ENCODE measurements at places on chromosomes 7 and 10.

DNA sequence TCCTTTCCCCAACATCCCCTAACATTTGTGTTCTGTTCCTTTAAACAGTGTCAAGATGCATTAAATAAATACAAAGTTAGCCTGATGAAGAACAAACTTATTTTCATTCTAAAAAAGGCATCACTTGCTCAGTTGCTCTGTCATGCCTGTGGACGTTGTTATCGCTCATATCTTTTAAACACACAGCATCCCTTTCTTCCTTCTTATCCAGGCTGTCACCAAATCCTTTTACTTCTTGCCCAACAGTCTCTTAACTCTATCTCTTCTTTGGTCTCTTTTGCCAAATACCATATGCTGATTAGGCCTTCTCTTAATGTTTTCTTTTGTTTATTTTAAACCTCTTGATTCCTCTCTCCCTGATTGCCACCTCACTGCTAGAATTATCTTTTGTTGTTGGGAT is 43.9 kb downstream of the DKK1 start:
- no peak for DNase-seq

DNA sequence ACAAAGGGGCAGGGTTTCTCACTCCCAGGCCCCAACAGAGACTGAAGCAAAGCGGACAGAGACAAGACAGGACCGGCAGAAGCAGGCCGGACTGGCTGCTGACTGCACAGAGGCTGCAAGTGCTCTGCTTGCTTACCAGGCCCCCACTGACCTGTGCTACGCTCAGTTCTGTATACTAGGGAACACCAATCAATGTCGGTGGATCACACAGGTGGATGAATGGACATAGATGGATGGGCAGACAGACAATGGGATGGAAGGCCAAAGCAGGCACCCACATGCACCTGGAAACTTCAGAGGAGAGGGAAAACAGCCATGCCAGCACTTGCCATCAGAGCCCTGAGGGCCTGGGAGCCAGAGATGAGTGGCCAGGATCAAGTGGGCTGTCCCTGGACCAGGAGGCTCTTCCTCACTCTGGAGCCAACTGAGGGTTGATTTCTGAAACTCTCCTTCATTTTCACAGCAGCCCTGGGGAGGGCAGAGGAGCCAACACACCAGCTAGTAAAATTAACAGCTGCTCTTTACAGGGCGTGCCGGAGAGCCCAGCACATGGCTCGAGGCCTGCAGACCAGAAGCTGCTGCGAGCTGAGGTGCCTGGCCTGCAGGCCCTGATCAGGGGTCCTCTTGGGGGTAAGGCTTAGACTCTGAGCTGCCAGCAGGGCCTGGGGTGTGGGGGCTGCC is 243.6 kb downstream of the KCNMA1 start:
- no peak for DNase-seq

- peak; percentile 32 for DNase-seq
These were observed 46.5 kb downstream of the TFEC start for GRCh38 chr7:115984105-115984504.

GRCh38 chr7:137036768-137037167 is 168.3 kb downstream of the CHRM2 start:
- no peak for DNase-seq

GRCh38 chr10:436013-436697 is 253.3 kb downstream of the DIP2C start:
- DNase-seq: no peak

DNA sequence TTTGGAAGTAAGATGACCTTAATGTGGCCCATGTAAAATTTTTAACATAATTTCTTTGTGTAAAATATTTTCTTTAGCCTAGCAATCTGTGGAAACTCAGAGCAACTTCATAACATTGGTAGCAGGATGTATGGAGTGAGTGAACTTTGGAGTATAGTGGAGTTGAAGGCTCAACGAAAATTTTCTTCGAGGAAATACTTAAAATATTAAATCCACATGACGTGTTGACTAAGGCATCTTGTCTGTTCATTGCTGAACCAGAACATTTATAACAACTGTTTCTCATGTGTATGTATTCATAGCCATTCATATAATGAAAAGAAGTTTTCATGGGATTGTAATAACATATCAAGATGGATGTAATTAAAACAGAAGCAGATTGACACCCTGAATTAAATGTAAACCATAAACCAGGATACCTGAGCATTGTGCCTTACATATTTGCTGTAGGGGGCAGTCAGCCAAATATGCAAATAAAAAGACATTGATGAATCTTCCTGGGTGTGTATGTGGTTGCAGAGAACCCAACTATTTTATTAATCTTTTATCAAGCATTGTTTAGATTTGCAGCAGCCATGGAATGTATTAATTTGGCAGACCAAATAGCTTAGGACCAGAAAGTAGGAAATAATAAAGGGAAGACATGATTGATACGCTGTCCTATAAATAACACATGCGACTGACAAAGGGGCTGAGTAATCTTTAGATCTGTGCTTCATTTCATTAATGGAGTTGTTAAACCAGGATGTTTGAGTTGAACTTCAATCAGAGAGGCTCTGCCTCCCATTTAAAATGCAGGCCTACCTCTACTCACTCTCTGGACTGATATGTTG is 11.5 kb downstream of the AUTS2 start:
- DNase-seq: peak; percentile 5

- peak; percentile 23 for DNase-seq
These were observed 26.9 kb downstream of the PRSS2 start for GRCh38 chr7:142797391-142798377.

- no peak for DNase-seq
These were observed 13.4 kb upstream of the NT5C3A start for GRCh38 chr7:33075818-33076518.

DNA sequence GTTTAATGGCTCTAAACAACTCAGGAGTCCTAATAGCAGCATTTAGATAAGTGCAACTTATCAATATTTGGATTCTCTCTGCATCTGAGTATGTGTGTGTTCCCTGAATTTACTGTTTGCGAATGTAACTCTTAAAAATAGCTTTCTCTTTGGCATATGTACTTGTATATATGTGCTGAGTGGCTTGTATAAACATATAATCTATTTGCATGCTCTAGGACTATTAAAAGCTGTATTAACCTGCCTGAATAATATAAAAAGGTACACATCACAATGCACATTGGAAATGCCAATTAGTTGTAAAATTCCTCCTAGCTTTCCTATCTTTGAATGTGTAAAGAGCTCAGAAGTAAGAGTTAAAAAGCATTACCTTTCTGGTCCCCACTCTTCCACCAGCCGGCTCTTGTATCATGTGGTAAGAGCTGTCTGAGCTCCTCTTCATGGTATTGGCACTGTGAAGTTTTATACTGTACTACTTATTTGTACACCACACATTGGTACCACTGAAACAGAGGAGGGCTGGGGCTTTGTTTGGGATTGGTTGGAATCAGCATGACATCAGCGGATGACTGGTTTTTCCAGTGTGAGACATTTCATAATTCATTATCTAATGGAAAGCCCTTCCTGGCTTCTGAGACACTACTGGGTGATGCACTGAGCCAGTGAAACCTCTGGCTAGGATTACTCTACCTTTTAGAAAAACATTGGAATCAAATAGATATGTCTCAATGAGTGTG is at the start of gene INHBA:
TSS of gene INHBA (minus strand) at position 456 of the 737 bp plus-strand sequence. CDS start 2,716 bp downstream, outside the sequence.
- DNase-seq: peak; percentile 87

GRCh38 chr7:31564661-31565060 is 50.8 kb downstream of the ITPRID1 start:
- DNase-seq: no peak

- DNase-seq: no peak
These were observed 76.4 kb downstream of the GRK5 start for GRCh38 chr10:119283818-119284217.

DNA sequence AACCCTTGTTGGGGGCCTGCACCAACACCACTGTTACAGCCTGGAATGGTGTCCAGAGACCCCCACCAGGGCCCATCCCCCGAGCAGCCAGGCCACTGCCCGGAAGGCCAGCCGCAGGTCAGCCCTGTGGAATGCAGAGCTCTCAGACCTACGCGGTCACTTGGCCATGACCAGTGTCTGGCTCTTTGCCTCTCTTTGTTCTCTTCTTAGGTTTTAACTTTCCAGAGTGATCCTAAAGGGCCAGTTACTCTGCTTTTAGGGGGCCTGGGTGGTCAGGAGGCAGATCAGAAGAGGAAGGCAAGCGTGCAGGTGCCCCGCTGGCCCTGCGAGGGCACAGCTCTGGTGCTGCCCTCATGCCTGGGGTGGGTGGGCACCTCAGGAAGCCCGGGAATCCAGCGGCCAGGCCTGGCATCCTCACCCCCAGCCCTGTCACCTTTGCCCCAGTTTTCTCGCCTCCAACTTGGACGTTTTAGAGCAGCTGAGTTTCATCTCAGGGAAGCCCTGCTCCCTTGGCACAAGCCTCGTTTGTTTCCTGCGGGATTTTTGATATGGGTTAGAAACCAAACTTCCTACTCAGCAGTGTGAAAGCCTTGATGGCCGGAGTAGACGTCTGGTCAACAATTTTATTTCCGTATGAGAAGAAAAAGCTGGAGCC is 62.5 kb upstream of the CHST15 start:
- DNase-seq: peak; percentile 15

GRCh38 chr7:156662277-156662676 is 21.7 kb downstream of the RNF32 start:
- no peak for DNase-seq

GRCh38 chr7:26061678-26062603 is 90.1 kb upstream of the NFE2L3 start:
- peak; percentile 62 for DNase-seq

DNA sequence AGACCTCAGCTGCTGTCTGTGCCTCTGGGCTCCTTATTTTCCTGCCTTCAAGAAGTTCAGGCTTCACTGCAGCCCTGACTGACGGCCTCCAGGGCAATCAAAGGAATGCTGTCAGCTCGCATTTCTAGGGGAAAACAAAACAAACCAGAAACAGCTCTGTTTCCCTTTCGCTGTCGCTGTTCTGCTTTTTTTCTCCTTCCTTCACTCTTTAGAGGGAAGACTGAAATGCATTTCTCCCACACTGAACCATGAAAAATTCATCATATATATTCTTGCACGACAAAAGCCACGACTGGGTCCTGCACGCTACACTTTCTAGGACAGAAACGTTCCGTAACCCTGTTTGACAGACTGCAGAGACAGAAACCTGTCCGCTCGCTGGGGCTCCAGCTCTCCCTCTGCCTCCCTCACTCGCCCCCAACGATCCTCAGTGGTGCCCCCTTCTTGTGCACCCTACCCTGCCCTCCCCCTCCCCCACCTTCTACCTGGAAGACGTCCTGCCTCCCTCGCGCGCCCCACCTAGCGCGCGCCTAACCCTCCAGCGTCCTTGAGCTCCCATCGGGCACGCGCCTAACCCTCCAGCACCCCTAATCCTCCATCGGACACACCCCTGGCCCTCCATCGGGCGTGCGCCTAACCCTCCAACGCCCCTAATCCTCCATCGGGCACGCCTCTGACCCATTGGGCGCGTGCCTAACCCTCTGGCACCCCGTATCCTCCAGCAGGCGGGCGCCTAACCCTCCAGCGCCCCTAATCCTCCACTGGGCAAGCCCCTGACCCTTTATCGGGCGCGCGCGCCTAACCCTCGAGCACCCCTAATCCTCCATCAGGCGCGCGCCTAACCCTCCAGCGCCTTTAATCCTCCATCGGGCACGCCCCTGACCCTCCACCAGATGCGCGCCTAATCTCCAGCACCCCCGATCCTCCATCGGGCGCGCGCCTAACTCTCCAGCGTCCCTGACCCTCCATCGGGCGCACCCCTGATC is 37.1 kb downstream of the SVOPL start:
- DNase-seq: peak; percentile 7

DNA sequence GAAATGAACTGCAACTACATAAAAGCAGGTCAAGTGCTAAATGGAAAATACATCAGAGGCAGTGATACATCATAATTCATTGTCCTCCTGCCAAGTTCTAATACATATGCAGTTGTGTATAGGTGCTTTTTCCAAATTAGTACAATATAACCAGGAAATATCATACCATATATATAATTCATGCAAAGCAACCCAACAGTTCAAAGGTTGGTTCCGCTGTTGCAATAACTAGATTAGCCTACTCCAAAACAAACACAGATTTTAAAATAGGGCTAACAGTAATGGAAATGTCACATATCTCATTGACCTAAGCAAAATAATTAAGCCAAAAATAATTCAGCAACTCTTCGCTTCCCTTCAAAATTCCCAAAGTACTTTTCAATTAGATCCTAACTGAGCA is 88.9 kb upstream of the NEBL start:
- no peak for DNase-seq

DNA sequence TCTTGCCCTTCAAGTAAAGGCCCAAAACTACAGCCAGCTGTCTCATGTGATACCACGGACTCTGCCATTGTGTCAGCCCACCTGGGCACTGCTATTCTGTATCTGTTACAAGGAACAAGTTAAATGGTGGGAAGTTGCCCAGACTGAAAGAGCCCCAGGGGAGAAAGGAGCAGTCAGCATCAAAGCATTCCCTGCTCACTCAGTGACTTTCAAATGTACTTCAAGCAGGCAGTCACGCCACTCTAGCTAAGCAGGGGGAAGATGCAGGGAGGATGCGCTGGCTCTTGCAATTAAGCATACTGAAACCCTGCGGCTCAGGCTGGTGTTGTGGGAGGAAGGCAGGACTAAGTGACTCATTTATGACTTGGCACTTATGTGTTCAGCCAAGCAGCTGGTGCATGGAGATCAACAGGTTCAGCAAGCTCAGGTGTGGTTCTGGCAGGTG is 1249.6 kb downstream of the TYW1 start:
- no peak for DNase-seq
